ENCODE measurements at places on chromosomes 7 and 10.
A peak's percentile ranks its signal among the peaks of the same experiment; 100 is the strongest.

- no peak for DNase-seq
Measured at GRCh38 chr10:71222601-71223346, 10.4 kb downstream of the UNC5B start.

GRCh38 chr10:129971381-129972144, 7.5 kb upstream of the EBF3 start:
- peak; percentile 59 for DNase-seq

GRCh38 chr10:14605231-14605925, 169.3 kb downstream of the FAM107B start:
- no peak for DNase-seq

- DNase-seq = no peak
Measured at GRCh38 chr7:157667731-157668130, 330.9 kb downstream of the DNAJB6 start.

GRCh38 chr10:11724938-11725776, 17.0 kb upstream of the ECHDC3 start:
- no peak for DNase-seq

- no peak for DNase-seq
Measured at GRCh38 chr7:81577642-81578340, 192.1 kb downstream of the HGF start.

- DNase-seq = no peak
Measured at GRCh38 chr7:41886262-41886900, 183.5 kb upstream of the INHBA start.

DNA sequence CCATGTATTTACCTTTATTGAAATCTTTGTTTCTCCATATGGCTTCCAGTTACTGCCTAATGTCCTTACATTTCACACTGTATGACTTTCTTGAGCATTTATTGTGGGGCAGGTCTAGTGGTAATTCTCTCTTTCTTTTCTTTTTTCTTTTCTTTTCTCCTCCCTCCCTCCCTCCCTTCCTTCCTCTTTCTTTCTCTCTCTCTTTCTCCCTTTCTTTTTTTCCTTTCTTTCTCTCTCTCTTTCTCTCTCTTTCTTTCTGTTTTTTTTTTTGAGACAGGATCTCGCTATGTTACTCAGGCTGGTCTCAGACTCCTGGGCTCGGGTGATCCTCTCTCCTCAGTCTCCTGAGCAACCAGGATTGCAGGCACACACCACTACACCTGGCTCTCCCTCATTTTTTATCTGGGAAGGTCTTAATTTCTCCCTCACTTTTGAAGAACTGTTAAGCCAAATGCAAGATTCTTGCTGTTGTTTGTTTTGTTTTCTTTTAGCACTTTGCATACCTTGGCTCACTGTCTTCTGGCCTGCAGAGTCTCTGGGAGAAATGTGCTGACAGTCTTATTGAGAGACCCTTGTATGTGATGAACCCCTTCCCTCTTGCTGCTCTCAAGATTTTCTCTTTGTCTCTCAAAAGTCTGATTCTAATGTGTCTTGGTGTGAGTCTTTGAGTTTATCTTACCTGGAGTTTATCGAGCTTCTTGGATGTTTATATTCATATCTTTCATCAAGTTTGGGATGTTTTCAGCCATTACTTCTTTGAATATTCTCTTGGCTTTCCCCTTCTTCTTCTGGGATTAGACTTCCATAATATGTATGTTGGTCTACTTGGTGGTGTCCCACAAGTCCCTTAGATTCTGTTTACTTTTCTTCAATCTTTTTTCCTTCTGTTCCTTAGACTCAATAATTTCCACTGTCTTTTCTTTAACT, 79.0 kb upstream of the CCNY start:
- no peak for DNase-seq

- peak; percentile 70 for DNase-seq
Measured at GRCh38 chr7:50068026-50068425, 25.0 kb downstream of the ZPBP start.

DNA sequence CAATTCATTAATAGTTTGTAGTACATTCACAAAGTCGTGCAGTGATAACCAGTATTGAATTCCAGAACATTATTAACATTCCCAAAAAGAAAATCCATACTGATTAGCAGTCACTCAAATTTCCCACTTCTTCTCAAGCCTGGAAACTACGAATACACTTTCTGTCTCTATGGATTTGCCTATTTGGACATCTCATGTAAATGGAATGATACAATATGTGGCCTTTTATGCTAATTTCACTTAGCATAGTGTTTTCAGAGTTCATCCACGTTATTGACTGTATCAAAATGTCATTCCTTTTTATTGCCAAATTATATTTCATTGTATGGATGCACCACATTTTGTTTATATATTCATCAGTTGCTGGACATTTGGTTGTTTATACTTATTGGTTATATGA, 78.8 kb downstream of the STK31 start:
- no peak for DNase-seq

DNA sequence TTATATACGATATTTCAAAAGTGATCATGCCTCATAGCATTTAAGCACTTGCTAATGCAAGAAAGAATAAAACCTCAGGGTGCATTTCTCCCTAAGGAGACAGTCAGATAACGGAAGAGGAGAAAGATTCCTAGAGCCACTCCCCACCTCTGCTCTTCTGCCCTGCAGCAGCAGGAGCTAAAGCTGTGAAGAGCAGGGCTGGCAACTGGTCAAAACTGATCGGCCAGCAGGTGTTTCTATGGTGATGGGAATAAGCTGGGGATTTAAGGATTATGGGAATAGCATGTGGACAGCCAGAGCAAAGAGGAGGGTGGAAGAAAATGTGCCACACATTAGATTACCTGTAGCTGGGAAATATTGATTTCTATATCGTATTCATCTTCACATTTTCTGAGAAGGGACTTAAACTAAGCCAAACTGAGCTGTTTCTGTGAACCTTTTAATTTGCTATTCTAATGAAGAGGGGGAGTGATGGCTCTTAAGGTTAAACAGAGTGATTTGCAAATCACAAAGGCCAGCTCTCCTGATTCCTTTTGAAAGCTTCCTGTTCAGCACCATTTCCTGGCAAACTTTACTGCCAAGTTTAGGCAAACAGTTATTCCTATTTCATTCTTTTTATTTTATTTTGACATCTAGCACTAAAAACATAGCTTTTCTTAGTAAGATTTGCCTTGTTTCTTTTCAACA, 268.9 kb upstream of the PFKP start:
- peak; percentile 20 for DNase-seq

- no peak for DNase-seq
Measured at GRCh38 chr7:157427811-157428553, 91.2 kb downstream of the DNAJB6 start.

DNA sequence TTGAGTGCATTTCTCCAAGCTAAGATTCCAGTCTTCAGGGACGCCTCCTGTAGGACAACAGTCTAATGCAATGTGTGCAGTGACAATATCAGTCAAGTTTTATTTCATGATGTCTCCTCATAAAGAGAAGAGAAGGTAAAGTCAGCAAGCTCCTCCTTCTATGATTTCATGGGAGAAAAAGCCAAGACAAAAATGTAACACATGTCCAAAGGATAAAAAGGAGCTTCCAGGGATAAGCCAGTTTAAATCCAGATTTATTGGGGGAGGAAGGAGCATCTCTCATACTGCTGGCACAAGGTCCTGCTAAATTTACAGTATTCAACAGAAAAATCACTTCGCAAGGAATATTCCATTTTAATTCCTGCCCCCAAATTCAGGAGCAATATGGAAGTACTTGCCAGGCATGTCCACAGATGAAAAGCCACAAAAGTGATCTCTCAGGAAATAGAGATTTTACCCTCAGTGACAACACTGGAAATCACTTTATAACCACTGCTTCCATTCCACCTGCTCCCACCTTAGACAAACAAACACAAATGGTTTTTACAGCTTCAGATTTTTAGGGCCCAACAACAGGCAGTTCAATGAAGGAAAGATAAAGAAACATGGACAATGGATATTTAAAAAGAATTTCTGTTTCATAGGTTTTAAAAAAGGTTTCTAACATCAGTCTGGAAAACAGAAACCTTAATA, 677.5 kb upstream of the C7orf33 start:
- no peak for DNase-seq

DNA sequence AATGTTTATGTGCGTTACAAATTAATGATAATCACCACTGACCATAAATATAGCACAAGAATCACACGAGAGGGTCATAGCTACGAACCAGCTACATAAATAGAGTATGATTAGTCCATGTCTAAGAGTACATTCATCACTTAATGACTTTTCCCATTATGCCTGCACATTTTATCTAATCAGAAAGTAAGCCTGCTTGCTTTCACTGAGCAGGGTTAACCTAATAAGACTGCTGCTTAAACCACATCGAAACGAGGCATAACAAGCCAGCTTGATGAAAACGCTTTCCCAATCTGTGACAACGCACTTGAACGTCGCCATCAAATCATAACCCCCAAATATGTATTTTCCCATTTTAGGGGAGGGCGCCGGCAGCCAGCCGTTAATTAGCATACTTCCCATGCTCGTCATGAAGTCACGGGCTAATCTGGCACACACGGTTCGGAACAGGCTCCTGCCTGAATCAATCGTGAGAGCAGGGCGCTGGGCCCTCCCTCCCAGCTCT, 71.5 kb downstream of the EBF3 start:
- DNase-seq = no peak

GRCh38 chr10:93568105-93568390, 1.6 kb downstream of the FFAR4 start:
- no peak for DNase-seq

GRCh38 chr7:64102656-64103400, 57.6 kb downstream of the ZNF727 start:
- DNase-seq = no peak

GRCh38 chr7:143374561-143374960, 6.6 kb upstream of the ZYX start:
- DNase-seq = no peak

DNA sequence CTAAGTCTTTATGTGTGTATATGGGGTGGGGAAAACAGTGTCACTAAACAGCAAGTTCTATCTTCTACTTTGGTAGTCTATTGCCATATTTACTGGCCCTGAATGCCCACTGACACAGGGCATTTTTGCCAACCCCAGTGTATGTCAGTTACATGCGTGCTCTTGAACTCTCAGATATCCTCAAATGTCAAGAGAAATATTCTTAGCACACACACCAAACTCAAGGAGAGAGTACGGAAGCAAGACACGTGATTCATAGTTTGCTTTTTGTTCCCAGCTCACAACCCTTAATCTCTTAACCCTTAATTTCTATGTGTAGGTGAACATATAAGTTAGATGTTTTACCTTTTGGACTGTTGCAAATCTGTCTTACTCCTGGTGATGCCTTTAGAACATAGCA, 39.3 kb downstream of the EPC1 start:
- no peak for DNase-seq

DNA sequence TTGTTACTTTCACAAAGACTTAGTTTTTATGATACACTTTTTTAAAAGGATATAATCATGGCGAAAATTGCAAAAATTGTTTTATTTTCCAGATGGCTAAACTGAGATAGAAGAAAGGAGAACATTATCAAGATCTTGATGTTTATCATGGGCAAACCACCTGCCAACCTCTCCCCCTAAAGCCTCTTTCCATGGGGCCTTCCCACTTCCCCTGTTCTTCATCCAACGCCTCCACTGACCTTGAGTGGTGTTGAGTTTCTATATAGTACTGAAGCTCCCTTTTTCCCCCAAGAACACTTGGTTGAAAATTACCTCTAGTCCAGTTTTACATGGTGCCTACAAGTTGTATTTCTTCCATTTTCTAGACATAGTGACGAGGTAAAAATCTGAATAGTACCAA, 5.0 kb downstream of the CREB3L2 start:
- DNase-seq = no peak

DNA sequence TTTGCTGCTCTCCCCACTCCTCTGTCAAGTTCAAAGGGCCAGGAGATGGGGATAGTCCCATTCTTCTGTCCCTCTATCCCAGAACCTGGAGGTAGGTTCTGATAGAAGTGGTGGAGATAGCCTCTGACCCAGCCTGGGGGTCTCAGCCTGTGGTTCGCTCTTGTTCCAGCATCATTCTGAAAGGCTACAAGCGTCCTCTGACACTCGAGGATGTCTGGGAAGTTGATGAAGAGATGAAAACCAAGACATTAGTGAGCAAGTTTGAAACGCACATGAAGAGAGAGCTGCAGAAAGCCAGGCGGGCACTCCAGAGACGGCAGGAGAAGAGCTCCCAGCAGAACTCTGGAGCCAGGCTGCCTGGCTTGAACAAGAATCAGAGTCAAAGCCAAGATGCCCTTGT, 14.5 kb downstream of the ABCC2 start:
- no peak for DNase-seq

- no peak for DNase-seq
Measured at GRCh38 chr10:91683975-91684374, 51.1 kb upstream of the PPP1R3C start.

GRCh38 chr7:98280296-98280695, 1.2 kb upstream of the BRI3 start:
- no peak for DNase-seq

All from NCI-H1105 treated with DMSO at 0.1 percent for 48 hours (cell line).